ENCODE measurements at places on chromosomes 3 and 15.
A peak's percentile ranks its signal among the peaks of the same experiment; 100 is the strongest.

GRCh38 chr15:79071901-79072300 is 18.7 kb downstream of the RASGRF1 start:
- DNase-seq, result no peak

- no peak for DNase-seq
These were observed 51.3 kb downstream of the CYP11A1 start for GRCh38 chr15:74316141-74316540.

GRCh38 chr15:36982430-36982829 is 117.9 kb downstream of the MEIS2 start:
- no peak for DNase-seq

- DNase-seq, result no peak
These were observed 3.5 kb upstream of the PAK6 start for GRCh38 chr15:40235201-40235885.

DNA sequence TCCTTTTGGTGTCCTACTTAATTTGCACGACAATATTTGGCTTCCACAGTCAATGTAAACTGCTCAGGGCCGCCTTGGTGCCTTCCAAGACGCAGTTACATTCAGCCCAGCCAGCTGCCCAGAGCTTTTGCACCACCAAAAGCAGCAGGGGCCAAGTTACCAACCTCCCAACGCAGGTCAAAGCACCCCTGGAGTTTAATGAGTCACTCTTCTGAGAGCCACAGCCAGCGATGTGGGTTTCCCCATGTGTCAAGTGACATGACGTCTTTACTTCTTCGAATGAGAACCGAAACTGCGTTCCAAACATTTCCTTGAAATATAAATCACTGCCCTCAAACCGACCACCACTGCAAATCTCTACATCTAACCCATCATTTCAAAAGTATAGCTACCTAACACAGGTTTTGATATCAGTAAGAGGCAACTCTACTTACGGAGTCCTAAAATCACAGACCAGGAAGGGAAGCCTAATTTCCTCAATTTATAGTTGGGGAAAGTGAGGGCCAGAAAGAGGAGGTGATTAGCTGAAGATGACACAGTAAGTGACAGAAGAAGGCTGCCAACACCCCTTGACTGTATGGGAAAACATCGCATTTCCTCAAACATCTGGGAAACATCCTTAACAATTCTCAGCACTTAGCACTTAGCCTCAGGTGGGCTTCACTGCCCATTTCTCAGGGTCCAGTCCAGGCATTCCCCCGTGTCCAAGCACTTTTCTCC is 24.5 kb downstream of the MB21D2 start:
- peak; percentile 41 for DNase-seq

DNA sequence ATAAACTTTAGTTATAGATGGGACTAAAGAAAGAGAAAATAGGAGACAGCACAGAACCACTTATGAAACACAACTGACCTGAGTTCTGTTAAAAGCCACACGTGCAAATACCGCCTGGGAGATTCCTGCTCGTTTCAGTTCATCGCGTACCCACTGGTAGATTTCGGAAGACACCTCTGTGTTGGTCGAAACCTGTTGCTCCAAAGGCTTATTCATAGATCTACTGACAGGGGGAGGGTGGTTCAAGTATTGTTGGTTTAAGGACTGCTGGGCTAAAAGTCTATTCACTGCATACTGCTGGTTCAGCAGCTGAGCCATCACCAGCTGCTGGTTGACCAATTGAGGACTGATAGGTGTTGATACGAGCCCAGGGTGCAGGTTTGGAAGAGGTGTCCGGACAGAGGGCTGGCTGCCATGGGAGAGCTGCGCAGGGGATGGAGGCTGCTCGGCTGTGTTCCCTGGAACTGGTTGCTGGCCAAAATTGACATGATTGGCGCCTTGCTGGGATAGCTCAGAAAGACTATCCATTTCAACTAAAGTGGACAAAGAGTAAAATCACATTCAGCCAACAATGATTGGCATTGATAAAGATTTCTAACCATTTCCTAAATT is 30.6 kb downstream of the SATB1 start:
- no peak for DNase-seq

DNA sequence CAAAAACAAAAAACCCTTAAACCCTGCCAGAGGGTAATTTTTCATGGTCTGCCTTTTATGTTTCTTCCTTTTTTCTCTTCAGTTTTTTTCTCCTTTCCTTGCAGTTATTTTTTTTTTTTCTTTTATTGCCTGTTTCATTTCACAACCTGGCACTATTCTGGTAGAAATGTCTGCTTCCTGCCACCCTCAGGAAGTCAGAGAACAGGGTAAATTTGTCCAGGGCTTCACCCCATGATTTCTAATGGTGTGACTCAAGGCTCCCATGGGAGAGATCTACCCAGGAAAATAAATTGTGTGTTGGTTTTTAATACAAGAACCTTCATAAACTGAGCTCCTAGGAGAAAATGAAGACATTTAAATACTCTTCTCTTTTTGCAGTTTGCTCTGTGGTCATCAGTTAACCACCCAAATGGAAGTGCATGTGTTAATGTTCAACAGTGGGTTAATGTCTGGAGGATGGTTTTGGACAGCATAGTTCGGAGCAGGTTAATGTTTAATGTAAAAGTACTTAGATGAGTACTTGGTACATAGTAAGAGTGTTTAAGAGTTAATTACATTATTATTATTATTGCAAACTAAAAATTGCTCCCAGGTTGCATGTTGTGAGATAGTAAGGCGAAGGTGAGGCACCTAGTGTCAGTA is 45.9 kb downstream of the CGNL1 start:
- no peak for DNase-seq

GRCh38 chr15:72540606-72541237 is 66.6 kb downstream of the ARIH1 start:
- DNase-seq, result no peak

Data from stimulated activated CD8-positive, alpha-beta memory T cell treated with anti-CD3 and anti-CD28 coated beads, Interleukin-7, amount 100 ng/mL, for 48 hours (primary cell).